ENCODE measurements at places on chromosomes 5 and 9.
A peak's percentile ranks its signal among the peaks of the same experiment; 100 is the strongest.

DNA sequence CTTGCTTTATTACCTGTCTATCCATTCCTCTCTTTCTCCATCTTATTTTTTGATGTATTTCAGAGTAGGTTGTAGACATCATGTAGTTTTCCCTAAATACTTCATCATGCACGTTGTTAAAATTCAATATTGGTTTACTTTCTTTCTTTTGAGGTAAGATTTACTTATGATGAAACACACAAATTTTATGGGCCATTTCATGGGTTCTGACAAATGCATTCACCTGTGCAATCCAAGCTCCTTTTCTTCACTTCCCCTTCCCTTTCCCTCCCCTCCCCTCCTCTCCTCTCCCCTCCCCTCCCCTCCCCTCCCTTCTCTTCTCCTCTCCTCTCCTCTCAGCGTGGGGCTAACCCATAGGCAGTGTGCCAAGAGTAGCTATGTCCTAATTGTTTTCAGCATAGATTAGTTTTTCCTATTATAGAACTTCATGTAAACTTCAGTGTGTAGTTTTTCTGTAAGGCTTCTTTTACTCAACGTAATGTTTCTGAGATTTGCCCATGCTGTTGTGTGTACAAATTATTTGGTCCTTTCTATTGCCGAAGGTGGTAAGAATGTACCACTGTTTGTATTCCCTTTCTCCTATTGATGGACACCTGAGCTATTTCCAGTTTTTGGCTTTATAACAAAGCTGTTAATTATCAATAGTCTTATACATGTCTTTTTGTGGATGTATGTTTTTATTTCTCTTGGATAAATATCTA is 92.9 kb upstream of the CLINT1 start:
- DNase-seq = no peak

DNA sequence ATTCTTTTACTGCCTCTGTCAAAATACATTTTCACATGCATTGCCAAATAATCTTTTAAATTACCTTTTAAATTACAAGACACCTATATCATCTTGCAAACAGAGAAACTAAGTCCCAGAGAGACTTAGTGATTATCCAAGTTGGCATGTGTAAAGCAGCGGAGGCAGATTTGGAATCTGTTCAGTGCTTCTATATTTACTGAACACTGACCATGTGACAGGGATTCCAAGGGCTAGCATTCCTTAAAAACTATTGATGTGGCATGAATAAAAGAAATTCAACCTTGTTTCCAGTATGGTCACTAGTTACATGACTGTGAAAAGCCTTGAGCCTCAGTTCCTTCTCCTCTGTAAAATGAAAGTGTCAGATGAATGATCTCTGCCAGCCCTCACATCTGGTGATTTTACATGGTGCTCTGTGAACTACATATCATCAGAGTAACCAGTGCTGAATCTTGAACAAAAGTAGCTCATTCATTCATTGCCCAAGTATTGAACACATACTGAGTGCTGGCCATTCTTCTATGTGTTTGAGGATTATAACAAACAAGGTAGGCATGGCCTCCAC is 71.9 kb upstream of the PPP1R2B start:
- no peak for DNase-seq

DNA sequence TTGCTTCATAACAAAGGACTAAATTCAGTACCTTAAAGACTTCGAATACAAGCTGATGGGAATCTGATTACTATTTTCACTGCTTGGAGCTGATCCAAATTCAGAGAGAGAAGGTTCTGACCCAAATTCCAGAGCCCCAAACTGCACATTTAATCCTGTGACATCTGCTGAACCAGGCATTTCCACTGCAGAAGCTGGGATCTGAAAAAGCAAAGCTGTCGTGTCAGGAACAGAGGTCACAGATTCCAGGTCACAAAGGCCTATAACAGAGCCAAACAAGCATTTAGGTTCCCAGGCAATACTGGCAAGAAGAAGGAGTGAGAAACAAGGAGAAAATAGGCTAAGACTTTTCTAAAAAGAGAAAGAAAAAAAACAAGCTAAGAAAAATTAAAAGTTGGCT is 105.3 kb downstream of the UBAP2 start:
- DNase-seq = no peak

DNA sequence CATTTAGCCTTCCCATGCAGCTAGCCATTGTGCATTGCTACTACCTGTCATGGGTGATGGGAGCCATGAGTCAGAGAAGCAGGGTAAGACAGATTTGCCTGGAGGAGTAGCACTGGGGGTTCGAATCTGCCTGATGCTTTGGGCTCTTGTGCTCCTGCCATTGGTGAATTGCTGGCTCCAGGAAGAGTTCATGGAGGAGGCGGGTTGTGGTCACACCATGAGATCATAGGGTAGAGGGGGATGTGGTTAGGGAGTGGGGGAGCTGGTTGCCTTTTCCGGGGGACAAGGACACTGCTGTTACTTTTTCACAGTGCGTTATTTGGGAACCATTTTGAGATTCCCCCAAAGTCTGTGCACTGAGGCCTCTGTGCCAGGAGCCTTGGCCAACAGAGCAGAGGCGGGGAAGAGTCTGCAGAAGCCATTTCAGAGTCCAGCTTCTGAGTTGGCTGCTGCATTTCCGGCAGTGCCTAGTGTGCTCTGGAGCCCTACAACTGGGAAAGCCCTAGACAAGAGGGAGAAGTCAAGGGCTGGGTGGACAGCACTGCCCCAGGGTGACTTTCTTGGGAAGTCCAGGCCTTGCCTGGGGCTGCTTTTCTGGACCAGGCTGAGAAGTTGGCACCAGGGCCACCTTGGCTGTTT is 6.2 kb downstream of the ANGPTL2 start:
- DNase-seq = peak; percentile 24

DNA sequence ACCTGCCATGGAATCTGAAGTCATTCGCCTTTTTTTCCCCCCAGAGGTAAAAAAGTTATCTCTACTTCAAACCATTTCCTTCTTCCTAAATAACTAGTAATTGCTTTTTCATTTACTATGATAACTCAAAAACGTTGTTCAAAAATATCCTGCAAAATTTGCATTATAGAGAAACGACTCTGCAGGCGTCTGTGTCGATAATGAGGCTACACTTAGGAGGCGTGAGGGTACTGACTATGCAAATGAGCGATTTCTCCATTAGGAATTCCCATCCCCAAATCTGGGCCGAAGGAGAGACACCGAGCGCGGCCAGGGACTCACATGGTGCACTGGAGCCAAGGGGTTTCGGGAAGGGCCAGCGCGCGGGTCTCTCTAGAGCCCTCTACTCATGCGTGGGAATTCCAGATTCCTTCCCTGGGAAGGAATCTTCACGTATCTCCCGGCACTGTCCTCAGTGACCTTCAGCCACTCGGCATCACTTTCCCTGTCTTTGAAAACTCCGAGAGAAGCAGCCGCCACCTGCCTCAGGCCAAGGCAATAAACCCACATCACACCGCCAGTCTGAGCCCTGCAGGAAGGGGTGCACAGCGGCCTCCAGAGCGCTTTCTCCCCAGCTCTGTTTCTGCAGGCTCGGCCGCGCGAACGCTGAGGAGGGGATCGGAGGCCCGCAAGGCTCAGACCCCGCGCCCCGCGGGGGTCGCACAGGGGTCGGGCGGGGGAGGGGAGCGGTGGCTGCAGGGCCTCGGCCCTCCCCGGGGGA is 718 bp upstream of the DENND4C start:
- peak; percentile 75 for DNase-seq

GRCh38 chr5:110917161-110917875 is 154.2 kb upstream of the TSLP start:
- DNase-seq = peak; percentile 8

DNA sequence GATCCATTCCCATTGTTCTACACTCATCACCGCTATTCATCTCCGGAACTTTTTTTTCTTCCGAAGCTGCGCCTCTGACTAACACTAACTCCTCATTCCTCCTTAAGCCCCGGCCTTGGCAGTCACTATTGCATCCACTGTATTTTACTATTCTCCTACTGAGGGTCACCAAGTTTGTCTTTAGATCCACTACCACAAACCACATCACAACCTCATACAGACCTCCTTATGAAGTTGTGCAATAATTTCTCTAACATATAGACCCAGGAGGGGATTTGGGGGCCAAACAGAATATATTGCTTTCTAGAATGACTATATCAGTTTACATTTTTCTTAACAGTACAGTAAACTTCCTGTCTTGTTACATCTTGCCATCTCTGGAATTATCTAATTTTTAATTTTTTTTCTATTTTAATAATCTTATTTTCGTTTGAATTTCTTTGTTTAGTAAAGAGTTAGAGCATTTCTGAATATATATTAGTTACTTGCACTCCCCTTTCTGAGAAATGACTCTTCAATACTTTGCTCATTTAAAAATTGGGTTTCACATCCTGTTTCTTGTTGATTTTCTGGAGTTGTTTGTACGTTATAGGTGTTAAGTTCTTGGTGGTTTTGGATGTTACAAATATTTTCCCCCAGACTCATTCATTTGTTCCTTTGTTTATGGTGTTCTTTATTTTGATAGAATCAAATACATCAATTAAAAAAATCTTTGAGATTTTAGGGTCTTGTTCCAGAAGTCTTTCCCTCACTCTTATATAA is 37.1 kb downstream of the DMRT2 start:
- no peak for DNase-seq

DNA sequence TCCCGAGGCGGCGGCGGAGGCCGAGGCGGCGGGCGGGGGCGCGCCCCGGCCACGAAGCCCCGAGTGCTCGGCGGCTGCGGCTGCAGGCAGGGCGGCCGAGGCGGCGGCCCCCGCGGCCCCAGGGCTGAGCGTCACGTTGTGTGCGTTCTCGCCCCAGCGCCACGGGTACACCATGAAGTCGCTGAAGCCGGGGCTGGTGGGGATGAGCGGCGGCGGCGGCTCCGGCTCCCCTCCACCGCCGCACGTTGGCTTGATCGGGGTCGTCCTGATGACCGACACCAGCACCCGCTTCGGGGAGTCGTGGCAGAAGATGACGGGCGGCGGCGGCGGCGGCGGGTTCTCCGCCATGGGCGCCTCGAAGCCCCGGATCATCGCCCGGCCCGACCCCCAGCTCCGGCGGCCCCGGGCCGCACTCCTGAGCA is 498 bp downstream of the ZNF367 start:
- DNase-seq = peak; percentile 59

- peak; percentile 45 for DNase-seq
These were observed 71.5 kb downstream of the NIPBL start for GRCh38 chr5:36948041-36948440.

- DNase-seq = no peak
These were observed 471.1 kb downstream of the DMAC1 start for GRCh38 chr9:7328453-7328852.

- DNase-seq = no peak
These were observed 228.2 kb downstream of the SYK start for GRCh38 chr9:91029650-91030361.
